ENCODE measurements at places on chromosomes 1 and 21.

GRCh38 chr21:41821756-41822431, 55.0 kb upstream of the RIPK4 start:
- DNase-seq = no peak

DNA sequence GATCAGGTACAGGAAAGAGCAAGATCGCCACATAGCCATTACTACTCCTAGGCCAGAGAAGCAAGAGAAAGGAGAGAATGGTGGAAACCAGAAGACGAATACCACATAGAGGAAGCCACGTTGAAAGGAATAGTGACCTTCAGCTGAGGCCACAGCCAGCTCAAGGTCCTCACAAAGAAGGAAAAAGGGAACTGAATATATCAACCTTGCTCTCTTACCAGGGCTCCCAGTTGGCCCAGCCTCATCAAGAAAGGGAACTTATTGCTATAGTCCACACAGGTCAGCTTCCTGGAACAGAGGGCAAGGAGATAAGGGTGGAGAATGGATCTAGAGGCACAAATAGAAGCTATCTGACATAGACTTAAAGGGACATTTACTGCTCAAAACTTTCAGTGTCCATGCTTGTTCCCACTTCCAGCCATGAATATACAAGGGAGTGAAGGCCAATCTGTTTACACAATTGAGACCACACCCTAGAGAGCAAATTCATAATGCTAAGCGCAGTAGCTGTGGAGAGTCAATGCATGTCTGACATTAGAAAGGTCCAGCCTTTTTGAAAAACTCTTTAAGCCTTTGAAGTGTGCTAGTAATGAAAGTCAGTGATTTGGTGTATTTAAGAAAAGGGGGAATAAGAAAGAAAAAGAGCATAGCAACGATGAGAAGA, 120.7 kb upstream of the ZC3H11B start:
- no peak for DNase-seq

DNA sequence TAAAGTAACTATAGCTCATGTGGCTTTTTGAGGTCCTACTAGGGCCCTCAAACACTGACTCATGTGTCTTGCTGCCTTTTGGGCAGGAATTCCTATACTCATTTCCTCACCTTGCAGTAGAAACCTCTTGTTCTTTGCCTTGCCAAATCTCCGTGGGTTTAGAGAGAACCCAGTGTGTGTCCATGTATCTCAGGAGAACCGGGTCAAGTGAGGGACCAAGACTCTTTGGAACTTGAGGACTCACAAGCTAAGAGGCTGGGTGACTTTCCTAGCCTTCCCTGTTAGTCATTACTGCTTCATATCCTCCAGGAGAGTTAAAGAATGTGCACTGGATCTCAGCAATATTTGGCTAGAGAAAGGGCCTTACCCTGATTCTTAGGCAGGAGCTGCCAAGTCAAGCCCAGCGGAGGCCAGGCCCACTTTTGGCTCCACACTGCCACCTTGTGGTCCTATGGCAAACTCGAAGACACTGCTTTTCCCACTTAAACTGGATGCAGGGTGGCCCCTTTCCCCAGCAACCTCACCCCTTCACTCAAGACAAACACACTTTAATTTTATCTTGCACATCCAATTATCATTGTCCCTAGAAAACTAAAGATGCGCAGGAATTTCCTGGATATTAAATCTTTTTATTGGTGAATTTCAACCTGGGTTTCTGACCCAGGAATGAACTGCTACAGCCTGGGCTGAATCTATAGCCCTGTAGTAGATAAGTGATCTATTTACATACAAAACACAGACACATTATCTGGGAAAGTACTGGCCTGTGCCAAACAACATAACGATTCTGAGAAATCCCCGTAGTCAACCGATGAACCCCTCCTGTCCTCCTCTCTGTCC, 10.6 kb downstream of the AVPR1B start:
- peak; percentile 92 for DNase-seq

- DNase-seq = no peak
These were observed 387.9 kb downstream of the MATN1 start for GRCh38 chr1:30335389-30335996.

- no peak for DNase-seq
These were observed 4.1 kb upstream of the DEGS1 start for GRCh38 chr1:224178894-224179293.

DNA sequence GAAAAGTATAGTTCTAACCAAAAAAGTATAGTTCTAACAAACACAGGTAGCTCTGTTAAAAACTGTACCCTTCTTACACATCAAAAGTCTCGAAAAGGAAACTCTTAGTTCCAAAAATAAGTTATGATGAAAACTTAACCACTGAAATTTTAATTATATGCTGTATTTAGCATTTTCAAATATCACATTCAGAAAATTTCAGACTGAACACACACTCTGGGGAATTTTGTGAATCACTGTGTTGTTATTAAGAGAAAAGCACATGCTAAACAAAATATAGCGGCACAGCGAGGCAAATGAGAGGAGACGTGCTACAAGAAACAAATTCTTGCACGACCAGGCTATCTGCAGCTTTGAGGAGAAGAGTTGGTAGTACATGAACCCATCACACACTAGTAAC, 30.4 kb downstream of the VAV3 start:
- DNase-seq = no peak

DNA sequence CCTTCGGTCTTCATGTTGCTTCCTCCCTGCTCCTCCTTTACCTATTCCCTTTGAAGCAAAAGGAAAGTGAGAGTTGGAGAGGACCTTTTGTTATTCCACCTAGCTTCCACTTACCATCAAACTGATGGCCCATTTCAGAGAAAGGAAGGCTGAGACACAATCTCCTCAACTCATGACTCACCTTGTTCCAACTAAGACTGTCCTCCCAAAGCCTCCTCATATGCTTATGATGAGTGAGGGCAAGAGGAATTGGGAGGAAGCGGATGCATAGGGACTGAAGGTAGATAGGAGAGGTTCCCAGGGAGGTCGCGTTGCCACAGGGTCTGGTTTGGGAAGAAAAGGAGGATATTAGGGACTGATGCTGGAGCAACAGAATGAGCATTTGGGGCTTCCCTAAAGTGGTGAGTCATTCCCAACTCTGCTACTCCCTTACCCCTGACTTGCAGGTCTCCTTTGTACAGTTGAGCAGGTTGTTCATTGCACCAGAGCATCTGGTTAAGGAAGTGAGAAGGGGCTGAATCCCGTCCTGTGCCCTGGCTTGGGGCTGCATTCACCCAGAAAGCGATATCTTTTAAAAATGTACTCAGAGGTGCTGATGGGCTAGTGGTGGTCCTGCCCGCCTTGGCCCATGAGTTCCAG, 35.0 kb downstream of the LGR6 start:
- DNase-seq = no peak

DNA sequence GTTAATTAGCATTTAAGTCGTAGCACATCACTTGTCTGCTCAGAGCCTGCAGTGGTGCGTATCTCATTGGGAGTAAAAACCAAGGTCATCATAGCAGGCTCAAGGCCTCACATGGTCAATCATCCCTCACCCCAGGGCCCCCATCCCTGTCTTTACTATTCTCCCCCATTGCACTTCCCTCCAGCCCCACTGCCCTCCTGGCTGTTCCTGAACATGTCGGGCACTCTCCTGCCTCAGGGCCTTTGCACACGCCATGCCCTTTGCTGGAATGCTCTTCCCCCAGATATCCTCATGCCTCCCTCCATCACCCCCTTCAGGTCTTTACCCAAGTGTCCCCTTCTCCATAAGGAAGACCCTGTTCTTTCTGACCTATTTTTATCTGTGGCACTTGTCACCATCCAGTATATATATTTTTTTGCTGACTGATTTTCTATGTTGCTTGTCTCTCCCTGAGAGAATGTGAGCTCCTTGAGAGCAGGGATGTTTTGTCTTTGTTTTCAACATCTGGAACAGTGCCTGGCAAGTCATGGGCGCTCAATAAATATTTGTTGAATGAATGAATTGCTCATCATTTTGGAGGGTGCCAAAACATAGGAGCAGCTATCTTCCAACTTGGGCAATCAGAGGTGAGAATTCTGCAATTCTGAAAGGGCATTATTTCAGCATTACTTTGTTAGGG, 74.1 kb upstream of the POU3F1 start:
- DNase-seq = no peak

DNA sequence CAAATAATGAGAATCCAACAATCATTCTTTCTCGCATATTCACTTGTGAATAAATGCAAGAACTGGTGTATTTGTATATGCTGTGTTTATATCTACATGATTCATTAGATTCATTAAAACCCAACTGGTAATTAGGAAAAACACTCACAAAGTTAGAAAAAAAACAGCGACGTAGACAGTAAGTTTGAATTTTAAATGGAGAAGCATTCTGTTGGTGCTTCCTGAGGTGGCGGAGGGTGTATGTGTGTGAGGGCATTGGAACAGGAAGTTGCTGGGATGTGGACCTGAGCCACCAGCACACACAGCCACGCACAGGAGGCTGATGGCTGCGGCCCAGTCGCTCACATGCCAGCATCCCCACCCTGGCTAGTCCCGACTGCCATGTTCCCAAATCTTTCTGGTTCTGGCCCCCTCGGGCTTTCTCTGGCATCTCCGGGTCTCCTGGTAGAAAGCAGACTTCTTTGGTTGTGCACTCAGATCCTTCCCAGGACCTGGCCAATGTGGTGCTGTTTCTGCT, 121.6 kb upstream of the IRF2BP2 start:
- DNase-seq = peak; percentile 69

DNA sequence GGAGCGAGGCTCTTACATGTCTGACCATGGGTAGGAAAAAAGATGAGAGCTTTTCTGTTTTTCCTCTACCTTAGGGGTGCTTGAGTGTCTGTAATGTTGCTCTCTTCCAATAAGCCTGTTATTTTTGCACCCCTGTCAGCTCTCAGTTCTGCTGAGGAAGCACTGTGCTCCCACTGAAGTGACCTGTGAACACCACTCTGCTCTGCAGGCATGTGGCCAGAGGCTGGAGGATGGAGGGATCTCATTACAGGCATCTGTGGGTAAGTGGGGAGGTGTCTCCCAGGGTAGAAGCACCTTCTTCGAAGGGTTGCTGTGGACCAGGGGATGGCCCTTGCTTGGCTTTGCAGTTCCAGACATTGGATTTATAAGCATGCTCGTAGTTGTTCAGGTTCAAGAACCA, 56.8 kb upstream of the RBM15 start:
- DNase-seq = no peak

GRCh38 chr1:26094677-26095383, 16.8 kb upstream of the PDIK1L start:
- DNase-seq = no peak

- DNase-seq = peak; percentile 85
These were observed 475.6 kb downstream of the LTN1 start for GRCh38 chr21:28516991-28517592.

DNA sequence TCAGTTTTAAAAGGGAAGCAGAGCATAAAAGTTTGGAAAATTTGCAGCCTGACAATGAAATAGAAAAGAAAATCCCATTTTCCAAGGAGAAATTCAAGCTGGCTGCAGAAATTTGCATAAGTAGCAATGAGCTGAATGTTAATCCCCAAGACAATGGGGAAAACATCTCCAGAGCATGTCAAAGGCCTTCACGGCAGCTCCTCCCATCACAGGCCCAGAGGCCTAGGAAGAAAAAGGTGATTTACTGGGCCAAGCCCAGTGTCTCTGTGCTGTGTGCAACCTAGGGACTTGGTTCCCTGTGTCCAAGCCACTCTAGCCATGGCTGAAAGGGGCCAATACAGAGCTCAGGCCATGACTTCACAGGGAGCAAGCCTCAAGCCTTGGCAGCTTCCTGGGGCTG, 26.1 kb downstream of the KRTAP20-3 start:
- DNase-seq = no peak

DNA sequence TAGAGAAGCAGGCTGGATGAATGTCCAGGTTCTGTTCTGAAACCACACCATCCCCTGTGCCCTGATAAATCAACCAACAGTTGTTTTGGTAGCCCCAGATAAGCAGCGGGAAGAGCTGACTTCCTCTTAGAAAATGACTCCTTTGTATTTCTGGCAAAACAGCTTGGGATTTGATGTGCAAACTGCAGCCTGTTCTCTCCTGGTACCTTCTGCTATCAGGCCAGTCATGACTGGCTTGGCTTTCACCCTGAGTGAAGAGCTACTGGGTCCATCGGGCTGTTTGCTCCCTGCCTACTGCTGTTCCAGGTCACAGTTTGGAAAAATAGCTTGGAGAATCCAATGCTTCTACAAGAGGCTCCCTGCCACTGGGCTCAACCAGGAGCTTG, 116.8 kb downstream of the DTL start:
- DNase-seq = peak; percentile 97

DNA sequence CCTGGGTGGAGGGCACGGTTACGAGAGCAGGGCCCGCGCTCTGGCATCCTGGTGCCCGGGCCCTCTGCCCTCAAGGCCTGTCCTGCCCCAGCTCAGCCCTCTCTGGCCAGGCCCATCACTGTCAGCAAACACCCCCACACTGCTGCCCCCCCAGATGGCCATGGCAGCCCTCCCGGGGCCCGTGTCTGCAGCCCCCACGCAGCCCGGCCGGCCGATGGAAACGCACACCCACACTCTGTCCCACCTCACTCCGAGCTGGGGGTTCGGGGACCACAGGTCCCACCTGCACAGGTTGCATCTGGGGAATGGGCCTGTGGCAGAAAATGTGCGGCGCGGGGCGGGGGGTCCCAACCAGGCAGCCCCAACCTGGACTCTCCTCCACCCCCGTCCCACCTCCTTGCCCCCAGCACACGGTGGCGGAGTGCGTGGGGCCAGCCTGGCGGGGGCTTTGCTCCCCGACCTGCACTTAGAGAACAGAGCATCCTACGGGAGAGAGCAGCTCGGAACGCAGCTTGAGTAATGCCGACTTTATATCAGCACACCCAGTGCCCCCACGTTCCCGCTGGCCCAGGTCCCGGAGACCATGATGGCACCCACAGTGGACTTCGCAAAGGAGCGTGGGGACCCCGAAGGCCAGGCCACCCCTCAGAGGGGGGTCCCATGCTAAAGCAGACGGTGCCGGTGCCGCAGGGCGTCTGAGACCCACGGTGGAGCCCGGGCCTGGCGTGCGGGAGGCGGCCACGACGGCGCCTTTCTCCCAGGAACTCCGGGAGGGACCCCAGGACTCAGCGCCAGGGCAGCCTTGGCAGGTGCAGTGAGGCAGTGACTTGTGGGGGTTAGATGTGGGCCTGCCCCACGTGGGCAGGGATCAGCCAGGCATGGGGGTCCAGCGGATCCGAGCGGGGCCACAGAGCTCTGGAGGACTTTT, 7.5 kb upstream of the RNF223 start:
- DNase-seq = no peak

- DNase-seq = no peak
These were observed 33.5 kb downstream of the PRKCZ start for GRCh38 chr1:2083666-2084065.

- DNase-seq = no peak
These were observed 20.1 kb downstream of the URB1 start for GRCh38 chr21:32372755-32373154.

GRCh38 chr21:43873673-43874072, 8.7 kb downstream of the AGPAT3 start:
- no peak for DNase-seq

DNA sequence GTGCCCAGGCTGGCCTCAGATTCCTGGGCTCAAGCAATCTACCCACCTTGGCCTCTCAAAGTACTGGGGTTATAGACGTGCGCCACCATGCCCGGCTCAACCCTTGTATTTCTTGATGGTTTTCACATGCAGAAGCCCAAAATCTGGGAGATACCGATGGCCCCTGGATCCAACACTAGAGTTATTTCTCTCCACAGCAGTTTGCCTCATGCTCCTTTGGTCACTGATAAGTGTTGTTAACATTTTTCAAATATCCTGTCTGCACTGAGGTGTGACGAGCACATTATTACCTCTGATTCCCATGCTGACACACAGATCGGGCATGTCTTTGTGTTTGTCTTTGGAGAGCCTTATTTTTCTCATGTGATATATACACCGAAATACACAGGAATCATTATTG, 107.0 kb downstream of the KIF26B start:
- DNase-seq = no peak

- DNase-seq = no peak
These were observed 44.8 kb downstream of the ATP6V1G3 start for GRCh38 chr1:198495631-198496030.

GRCh38 chr1:114455102-114455785, 55.8 kb downstream of the TRIM33 start:
- DNase-seq = no peak
